ENCODE measurements at places on chromosomes 2 and 18. TPM values are rescaled to one million over a fixed set of nuclear protein-coding genes. Genes with fewer than 3 reads are reported as not detected.

DNA sequence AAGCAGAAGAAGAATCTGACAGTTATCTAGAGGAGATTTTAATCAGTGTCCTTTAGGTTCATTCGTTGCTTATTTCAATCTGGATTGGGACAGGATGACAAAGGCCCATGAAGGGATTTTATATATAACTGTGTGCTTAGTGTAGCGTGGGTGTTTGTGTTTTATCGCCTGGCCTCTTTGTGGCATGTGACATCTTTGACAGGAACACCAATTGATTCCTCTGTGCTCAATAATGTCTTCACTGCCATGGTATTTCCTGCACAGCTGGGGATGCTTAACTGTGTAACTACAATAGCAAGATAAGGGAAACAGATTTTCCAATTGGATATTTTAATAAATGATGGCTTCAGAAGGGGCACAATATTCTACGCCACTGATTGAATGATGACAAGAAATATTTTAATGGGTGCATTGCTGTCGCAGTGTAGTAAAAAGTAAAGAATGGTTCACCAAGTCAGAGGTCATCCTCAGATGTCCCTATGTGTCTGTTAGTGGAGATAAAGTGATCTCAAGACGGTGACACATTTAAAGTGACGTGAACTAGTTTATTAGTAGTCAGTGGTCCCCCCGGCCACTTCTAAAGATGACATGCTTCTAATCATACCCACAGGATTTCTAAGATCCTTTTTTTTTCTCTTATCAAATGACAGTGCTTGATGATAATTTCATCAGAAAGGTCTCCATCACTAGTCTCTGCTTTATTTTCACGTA, 160.4 kb downstream of the AGAP1 start:
- H3K27ac ChIP-seq, result no peak overlapping the region
- no peak for DNase-seq
- H3K27me3 ChIP-seq, result no peaks in the 10 kb centered on the region
- no peaks in the 10 kb centered on the region for H3K36me3 ChIP-seq
- no peak overlapping the region for H3K4me3 ChIP-seq

DNA sequence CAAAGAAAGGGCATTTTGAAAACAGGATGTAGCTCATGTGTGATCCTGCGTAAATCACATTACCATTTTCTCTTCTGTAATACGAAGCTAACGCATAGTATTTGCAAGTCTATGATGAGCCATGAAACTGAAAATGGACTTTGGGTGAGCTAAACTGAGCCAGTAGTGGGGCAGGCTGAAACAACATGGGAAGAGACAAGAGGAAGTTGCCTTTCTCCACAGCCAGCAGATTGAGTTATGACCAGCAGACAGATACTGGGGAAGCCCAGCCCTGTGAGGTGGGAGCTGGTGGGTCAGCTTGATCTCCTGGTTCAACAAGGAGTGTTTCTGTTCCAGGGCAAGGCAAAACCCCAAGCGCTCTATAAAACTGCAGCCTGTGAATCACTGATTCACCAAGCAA, 11.8 kb downstream of the CYRIA start:
- H3K4me1 ChIP-seq, result no peaks in the 10 kb centered on the region
- no peak for DNase-seq
- H3K36me3 ChIP-seq, result no peaks in the 10 kb centered on the region
- no peak overlapping the region for H3K4me3 ChIP-seq
- H3K27me3 ChIP-seq, result no peaks in the 10 kb centered on the region
- no peak overlapping the region for H3K27ac ChIP-seq

DNA sequence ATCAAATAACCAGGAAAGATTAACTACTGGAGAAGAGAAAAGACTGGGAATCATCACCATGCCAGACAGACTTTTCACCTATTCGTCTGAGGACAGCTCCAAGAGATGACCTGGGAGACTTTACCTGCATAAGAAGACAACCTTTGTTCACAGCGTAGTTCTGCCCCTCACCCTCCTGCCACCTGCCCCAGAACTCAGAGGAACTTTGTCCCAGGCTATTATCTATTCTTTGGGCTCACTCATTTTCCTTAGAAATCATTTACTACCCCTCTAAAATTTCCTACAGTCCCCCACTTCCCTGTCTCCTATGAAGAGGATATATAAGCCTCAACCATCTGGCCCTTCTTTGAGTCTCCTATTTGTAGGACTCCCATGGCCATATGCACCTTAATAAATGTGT, 19.3 kb upstream of the COPS8 start:
- H3K36me3 ChIP-seq, result no peaks in the 10 kb centered on the region
- DNase-seq, result no peak
- no peaks in the 10 kb centered on the region for H3K27me3 ChIP-seq
- peaks cover 8% of the 10 kb centered on the region for H3K4me1 ChIP-seq
- H3K4me3 ChIP-seq, result no peak overlapping the region

DNA sequence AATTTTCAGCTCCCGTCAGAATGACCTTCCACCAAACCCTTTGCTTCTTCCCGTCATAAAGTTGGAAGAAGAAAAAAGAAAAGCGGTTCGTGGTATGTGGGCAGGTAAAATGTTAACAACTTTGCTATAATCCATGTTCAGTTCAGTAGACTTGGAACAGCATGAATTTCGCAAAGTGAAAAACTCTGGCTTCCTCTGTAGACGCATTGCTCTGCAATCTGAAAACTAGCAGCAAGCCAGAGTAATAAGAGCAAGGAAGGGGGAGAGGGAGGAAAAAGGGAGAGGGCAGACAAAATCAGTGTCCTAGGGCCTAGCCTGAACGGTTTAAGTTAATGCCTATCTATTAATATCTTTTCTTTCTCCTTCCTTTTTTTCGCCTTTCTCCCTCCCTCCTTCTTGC, 26.7 kb upstream of the CHRNA1 start:
- no peak overlapping the region for H3K4me3 ChIP-seq
- H3K27me3 ChIP-seq, result no peaks in the 10 kb centered on the region
- H3K4me1 ChIP-seq, result no peaks in the 10 kb centered on the region
- H3K27ac ChIP-seq, result no peak overlapping the region
- H3K36me3 ChIP-seq, result no peaks in the 10 kb centered on the region
- no peak for DNase-seq

DNA sequence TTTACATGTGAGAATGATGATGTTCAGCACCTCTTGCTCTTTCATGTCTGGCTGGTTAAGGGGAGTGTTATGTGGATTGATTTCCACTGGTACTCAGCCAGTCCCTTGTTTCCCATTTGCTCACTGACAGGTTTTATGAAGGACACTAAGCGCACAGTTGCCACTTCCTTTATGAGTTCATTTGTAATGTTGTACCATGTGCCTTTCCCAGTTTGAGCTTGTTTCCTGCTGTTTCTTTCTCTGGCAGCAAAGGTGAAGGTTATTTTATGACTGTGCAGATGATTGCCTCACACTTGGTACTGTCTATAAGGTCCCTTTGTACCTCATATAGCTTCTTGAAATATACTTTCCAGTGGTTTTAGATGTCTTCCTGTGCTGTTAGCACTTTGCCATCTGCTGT, 1700.5 kb upstream of the TMEFF2 start:
- no peak for DNase-seq
- H3K4me1 ChIP-seq, result no peaks in the 10 kb centered on the region
- no peak overlapping the region for H3K4me3 ChIP-seq
- H3K27ac ChIP-seq, result no peak overlapping the region
- no peaks in the 10 kb centered on the region for H3K36me3 ChIP-seq
- no peaks in the 10 kb centered on the region for H3K27me3 ChIP-seq

DNA sequence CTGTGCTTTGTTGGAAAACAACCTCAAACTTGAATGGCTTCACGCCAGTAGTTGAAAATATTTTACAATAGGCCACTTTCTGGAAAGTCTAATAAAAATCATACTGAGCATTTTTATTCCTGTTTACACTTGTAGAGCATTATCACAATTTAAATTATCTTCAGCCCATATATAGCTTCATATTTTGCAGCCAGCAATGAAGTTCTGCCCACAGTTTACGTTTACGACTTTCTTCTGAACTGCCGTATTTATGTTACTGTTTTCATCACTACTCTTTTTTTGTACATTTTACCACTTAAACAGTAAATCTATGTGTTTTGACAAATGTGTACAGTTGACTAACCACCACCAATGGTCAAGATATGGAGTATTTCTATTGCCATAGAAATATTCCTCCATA, 86.2 kb downstream of the COPS8 start:
- H3K27ac ChIP-seq, result no peak overlapping the region
- H3K4me1 ChIP-seq, result peaks cover 21% of the 10 kb centered on the region
- no peaks in the 10 kb centered on the region for H3K27me3 ChIP-seq
- DNase-seq, result no peak

- H3K4me1 ChIP-seq, result peaks cover 43% of the 10 kb centered on the region
- H3K4me3 ChIP-seq, result peak overlapping the region; percentile 25
- no peaks in the 10 kb centered on the region for H3K27me3 ChIP-seq
- DNase-seq, result peak; percentile 91
Observed at GRCh38 chr18:7877609-7878008, 310.5 kb downstream of the PTPRM start.

DNA sequence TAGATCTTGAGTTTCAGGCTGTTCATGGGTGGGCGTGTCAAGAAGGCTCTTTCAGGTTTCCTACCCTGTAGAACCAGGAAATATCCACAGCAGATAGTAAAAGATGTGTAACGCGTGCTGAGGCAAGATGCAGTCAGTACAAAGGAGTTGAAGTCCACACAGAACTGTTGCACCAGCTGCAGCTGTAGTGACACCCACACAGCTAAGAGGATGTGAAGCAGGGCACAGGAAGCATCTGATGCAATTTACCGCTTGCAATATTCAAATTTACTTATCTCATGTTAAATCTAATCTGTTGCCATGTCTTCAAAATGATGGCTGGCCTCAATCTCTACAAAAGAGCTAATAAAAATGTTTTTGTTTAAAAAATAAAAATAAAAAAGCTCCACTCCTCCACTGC, 132.8 kb downstream of the ARHGAP15 start:
- H3K4me3 ChIP-seq, result no peak overlapping the region
- H3K27ac ChIP-seq, result no peak overlapping the region
- H3K36me3 ChIP-seq, result no peaks in the 10 kb centered on the region

RAPGEF4 gene
- 0.87 TPM for total RNA-seq

NCKAP5 gene
- total RNA-seq, result 3.2 TPM

RMDN2 gene
- 2.4 TPM for total RNA-seq

ZNF396 gene
- 0.95 TPM for total RNA-seq

TM4SF20 gene
- not detected for total RNA-seq
